Heart right ventricle (tissue), 16 donors: ENCODE measurements at places on chromosomes 13 and 19.

DNA sequence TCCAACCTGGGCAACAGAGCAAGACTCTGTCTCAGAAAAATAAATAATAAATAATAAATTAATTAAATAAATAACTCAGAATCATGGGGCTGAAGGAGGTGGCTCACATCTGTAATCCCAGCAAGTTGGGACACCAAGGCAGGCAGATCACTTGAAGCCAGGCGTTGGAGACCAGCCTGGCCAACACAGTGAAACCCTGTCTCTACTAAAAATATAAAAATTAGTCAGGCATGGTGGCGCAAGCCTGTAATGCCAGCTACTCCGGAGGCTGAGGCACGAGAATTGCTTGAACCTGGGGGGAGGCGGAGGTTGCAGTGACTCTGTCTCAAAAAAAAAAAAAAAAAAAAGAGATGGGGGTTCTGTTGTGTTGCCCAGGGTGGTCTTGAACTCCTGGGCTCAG lies 7.2 kb downstream of the TMEM38A start:
- DNase-seq: no peak

DNA sequence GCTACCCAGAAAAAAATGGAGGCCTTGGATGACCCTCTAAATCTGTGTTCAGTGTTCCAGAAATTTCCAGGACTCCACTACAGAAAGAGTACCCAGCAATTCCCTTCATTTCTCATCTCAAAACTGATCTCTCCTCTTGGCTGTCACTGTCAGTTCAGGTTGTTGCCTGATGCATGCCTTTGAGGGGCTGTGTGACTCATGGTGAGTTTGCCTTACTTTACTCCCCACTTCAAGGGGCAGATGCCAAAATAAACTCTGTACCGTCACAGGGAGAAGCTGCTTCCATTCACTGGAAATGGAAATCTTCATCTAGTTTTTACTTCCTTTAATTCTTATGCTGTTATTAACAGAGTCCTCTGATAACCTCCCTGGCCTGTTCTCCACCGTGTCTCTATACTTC lies 1075.0 kb downstream of the DIAPH3 start:
- no peak for DNase-seq

DNA sequence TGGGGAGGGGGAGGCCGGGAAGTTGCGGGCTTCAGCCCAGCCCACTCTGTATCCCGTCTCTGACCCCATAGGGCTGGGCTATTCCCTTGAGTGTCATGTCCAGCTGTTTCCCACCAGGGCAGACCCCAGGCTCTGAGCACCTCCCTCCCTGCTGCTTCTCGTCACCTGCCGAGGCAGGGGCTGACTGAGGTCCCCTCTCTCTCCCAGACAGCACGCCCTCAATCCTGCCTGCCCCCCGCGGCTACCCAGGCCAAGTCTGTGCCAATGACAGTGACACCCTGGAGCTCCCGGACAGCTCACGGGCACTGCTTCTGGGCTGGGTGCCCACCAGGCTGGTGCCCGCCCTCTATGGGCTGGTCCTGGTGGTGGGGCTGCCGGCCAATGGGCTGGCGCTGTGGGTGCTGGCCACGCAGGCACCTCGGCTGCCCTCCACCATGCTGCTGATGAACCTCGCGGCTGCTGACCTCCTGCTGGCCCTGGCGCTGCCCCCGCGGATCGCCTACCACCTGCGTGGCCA lies 625 bp downstream of the F2RL3 start:
- peak; percentile 52 for DNase-seq

DNA sequence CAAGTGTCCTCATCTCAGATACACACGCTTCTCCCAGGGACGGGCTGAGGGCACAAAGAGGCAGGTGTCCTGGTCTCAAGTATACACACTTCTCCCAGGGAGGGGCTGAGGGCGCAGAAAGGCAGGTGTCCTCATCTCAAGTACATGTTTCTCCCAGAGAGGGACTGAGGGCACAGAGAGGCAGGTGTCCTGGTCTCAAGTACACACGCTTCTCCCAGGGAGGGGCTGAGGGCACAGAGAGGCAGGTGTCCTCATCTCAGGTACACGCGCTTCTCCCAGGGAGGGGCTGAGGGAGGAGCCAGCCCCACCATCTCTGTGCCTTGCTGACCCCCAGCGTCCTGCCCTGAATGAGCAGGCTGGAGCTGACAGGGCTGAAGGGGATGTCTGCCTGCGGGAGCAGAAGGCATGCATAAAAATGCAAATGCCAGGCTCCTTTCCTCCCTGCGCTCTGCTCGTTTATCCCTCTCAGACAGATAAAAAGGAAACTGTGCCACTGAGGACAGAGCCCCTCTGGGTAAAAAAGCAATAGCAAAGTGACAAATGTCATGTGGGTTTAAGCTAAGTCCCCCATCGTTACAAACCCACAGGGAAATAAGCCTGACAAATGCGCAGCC lies 96.1 kb upstream of the UQCRFS1 start:
- DNase-seq: no peak

GRCh38 chr19:3057275-3057714 lies 5.0 kb downstream of the TLE5 start:
- DNase-seq: peak; percentile 86

GRCh38 chr19:282501-282900 lies 8.7 kb downstream of the PLPP2 start:
- no peak for DNase-seq

- DNase-seq: no peak
Observed at GRCh38 chr13:96984051-96984508, 10.2 kb downstream of the OXGR1 start.

GRCh38 chr19:38663957-38664502 lies 16.6 kb downstream of the ACTN4 start:
- peak; percentile 65 for DNase-seq

- no peak for DNase-seq
Observed at GRCh38 chr19:6098574-6098973, 11.7 kb downstream of the RFX2 start.

DNA sequence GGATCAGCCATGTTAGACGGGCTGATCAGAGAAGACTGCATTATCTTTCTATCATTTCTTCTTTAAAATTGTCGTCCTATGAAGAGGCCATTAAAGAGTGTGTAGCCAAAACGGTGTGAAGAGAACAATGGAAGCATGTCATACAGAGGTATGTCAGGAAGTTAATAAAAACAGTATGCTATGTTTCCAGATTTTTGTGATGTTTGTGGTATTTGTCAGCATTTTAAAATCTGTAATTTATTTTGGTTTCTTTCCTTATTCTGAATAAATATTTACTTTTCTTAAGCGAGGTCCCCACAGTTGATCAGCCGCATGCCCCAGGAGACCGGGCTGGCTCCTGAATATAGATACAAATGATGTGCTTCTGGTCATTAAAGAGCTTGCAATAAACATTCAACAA lies 142.9 kb upstream of the SERP2 start:
- no peak for DNase-seq

DNA sequence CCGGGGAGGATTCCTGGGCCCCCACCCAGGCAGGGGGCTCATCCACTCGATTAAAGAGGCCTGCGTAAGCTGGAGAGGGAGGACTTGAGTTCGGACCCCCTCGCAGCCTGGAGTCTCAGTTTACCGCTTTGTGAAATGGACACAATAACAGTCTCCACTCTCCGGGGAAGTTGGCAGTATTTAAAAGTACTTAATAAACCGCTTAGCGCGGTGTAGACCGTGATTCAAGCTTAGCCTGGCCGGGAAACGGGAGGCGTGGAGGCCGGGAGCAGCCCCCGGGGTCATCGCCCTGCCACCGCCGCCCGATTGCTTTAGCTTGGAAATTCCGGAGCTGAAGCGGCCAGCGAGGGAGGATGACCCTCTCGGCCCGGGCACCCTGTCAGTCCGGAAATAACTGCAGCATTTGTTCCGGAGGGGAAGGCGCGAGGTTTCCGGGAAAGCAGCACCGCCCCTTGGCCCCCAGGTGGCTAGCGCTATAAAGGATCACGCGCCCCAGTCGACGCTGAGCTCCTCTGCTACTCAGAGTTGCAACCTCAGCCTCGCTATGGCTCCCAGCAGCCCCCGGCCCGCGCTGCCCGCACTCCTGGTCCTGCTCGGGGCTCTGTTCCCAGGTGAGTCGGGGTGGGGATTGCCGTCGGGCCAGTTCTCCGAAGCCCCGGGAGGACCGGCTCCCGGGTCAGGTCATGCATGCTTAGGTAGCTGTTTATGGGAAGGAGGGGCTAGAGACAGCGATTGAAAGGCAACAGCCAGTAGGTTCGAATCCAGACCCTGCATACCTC lies at the start of gene ICAM1:
Gene ICAM1, plus strand, starts transcription at position 505 of the 779 bp plus-strand sequence. Its CDS starts 40 bp downstream, at position 545.
- peak; percentile 88 for DNase-seq

DNA sequence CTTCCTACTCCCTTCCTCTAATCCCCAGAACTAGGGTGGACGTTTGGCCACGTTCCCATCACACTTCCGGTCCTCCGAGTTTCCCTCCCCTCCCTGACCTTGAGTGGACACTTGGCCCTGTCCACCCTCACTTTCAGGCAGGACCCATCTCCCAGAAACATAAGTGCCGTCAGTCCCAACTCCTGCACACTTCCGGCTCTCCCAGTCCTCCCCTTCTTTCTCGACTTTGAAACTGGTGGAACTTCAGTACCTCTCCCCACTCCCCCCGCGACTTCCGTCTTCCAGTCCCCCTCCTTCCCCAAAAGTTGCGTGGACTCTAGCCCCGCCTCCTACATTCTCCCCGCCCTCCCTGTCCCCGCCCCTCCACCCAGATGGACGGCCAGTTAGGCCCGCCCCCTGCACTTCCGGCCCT lies 278 bp upstream of the ZNF274 start:
- DNase-seq: no peak

DNA sequence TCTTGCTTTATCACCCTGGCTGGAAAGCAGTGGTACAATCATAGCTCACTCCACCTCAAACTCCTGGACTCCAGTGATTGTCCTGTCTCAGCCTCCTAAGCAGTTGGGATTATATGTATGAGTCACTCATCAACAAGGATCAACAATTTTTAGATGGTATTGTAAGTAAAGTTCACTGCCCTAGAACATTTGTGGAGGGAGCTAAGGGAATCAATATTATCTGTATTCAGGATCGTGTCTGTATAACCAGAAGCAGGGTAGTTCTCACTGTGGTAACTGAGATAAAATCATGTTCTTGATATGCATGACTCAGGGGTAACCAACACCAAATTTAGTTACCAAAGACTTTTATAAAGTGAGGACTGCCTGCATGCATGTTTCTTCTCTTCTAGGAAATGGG lies 27.0 kb downstream of the ZMYM5 start:
- DNase-seq: no peak

DNA sequence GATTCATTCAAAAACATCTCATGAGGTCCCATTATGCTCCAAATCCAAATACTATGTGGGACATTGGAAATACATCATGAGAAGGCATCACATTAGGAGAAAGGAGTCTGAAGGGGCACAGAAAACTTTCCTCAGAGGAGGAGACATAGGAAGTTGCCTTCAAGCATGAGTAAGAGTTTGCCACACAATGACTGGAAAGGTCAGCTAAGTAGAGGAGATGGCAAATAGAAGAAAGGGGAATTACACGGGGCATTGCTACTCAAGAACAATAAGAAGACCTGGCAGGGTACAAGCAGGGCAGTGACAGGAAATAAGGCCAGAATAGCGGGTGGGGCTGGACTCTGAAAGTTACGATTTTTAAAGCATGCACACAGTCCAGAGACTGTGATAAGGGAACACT lies 231.6 kb downstream of the SPRY2 start:
- DNase-seq: no peak

DNA sequence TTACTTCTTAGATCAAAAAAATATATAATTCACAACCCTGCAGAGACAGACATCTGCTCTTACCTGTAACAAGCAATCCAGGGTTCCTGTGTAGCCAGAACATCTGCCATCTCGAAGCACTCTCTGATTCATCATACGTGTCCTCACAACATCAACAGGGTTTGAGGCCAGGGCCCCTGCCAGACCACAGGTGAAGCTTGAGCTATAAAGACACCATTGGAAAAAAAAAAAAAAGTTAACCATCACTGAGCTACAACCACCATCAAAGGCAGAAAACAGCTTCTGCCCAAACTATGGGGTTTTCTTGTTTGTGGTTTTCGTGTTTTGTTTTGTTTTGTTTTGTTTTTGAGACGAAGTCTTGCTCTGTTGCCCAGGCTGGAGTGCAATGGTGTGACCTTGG lies 19.3 kb downstream of the SLC25A30 start:
- DNase-seq: no peak

GRCh38 chr13:34224877-34225276 lies 406.9 kb downstream of the RFC3 start:
- no peak for DNase-seq

DNA sequence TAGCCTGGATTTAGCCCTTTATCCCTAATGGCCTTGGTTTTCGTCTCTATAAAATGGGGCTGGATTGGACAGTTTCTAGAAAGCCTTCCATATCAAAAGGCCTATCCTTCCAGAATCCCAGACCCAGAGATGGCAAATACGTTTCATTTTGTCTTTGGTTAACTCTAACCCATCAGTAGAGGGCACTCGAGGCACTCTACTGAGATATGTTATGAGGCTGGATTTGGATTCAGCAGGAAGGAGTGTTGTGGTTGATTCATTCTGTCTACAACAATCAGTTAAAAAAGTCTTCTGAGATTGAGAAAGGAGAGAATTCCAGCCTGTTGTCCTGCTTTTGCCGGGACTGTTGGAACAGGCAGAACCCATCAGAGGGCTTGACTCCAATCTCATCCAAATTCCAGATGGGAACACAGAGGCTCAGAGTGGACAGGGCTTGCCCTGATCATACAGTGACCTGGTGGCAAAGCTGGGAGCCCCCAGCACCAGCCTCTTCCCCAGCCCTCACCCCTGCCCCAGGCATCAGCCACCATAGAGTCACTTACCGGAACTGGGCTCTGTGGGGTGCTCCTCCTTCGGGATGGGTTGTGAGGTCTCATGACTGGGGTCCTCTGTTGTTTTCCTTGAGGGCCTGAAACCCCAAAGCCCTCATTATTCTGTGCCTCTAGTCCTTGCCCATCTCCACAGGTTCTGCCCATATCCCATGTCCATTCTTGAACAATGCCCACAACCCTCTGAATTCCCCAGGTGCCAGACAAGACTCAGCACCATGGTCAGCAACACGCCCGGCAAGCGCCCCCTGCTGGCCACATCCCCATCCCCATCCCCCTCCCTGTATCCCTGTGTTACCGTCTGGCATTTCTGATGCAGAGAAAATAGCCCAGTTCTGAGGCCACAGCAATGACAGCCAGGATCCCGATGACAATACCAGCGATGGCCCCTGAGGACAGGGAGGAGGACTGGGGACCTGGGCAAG lies 12.3 kb upstream of the ZNF180 start:
- DNase-seq: no peak

- no peak for DNase-seq
Observed at GRCh38 chr19:46927893-46928292, 67.1 kb downstream of the ARHGAP35 start.

- peak; percentile 87 for DNase-seq
Observed at GRCh38 chr19:39413272-39413910, 922 bp downstream of the PLEKHG2 start.

DNA sequence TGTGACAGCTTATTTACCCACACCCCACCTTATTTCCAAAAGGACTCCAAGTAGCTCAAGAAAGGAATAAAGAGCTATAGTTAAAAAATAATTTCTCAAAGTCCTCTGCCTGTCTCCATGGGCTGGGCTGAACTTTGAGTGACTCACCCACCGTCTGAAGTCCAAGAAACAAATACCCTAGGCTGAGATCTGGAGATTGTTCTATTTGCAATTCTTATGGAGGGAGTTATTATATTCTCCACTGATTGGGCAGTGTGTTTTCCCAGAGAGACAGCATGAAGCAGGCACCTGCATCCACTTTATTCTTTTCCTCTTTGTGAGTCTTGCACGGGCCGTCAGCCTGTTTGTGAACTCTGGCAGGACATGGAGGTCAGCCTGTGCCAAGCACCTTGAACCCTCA lies 63.2 kb downstream of the SHISA2 start:
- no peak for DNase-seq
